NCI-H1092 (cell line): ENCODE measurements at places on chromosomes 5 and 9.

- DNase-seq, result no peak
Observed at GRCh38 chr9:94553029-94553938, 1.6 kb upstream of the PCAT7 start.

DNA sequence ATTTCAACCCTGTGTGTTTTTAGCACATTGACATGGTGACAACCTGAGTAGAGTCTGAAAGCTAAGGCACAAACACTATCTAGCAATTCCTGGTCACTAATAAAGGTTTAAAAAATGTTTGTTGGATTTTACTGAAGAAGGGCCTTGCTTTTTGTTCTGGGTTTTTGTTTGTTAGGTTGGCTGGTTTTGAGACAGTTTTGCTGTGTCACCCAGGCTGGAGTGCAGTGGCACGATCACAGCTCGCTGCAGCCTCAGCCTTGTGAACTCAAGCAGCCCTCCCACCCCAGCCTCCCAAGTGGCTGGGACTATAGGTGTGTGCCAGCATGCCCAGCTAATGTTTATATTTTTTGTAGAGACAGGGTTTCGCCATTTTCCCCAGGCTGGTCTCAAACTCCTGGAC, 39.0 kb downstream of the PRKACG start:
- DNase-seq, result no peak

- DNase-seq, result no peak
Observed at GRCh38 chr9:95078939-95079338, 238.6 kb downstream of the FANCC start.

- DNase-seq, result no peak
Observed at GRCh38 chr5:97528941-97529340, 345.9 kb upstream of the RIOK2 start.

GRCh38 chr9:113151696-113152630, 1.2 kb downstream of the SLC31A2 start:
- no peak for DNase-seq

DNA sequence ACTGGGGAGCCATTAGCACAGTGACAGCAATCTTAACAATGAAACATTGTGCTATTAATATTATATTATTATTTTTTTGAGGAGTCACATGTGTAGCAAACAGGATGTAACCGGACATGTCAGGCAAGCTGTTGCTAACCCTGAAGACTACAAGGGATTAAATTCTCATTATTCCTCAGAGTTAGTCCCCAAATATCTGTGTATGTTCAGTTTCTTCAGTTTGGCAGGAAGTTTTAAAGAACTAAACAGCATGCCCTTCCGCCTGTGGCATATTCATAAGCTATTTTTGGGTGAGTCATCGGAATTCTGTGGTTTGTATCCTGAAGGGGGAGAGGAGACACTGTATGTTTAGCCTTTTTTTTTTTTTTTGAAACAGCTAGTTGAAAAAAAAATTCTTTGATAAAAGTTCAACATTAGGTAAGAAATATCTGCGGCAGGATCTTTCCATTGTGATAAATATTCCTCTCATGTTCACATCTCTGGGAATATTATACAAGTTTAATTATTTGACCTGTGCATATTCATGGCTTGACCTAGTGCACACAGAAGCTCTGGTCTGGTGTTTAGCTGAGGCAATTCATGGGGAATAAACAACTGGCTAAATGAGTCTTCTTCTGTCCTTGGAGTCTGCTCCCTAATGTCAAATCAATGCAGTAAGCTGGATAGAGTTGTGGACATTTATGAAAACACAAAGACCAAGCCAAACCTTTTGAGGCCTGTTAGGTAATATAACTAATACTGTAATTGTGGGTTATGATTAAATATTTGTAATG, 202.7 kb upstream of the CDKN2B start:
- DNase-seq, result no peak

GRCh38 chr5:50667653-50668595, 1.5 kb downstream of the PARP8 start:
- peak; percentile 36 for DNase-seq

DNA sequence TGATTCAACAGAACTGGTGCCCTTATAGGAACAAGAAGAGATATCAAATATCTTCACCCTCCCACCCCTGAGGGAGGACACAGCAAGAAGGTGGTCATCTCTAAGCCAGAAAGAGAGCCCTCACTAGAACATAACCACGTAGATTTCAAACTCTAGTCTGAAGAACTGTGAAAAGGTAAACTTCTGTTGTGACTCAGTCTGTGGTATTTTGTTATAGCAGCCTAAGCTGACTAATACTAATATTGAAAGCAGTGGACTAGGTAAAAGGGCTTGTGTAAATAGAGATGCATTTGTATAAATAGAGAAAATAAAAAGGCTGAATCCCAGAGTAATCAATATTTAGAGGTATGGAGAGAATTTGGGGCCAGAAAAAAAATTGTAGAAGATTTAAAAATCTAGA, 157.6 kb upstream of the CCNH start:
- DNase-seq, result no peak

DNA sequence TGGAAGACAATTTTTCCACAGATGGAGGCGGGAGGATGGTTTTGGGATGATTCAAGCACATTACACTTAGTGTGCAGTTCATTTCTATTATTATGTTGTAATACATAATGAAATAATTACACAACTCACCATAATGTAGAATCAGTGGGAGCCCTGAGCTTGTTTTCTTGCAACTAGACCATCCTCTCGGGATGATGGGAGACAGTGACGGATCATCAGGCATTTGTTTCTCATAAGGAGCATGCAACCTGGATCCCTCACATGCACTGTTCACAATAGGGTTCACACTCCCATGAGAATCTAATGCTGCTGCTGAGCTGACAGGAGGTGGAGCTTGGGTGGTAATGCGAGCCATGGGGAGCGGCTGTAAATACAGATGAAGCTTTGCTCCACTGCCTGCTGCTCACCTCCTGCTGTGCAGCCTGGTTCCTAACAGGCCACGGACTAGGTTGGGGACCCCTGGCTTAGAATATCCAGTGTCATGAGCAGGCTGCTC, 1.6 kb downstream of the STKLD1 start:
- no peak for DNase-seq

GRCh38 chr5:96957254-96958049, 21.6 kb downstream of the LNPEP start:
- no peak for DNase-seq

GRCh38 chr5:15904899-15905830, 274.4 kb downstream of the MARCHF11 start:
- no peak for DNase-seq

- DNase-seq, result no peak
Observed at GRCh38 chr5:138918686-138919085, 43.6 kb upstream of the LRRTM2 start.

GRCh38 chr5:33439905-33440481, 772 bp upstream of the TARS1 start:
- no peak for DNase-seq

- DNase-seq, result no peak
Observed at GRCh38 chr5:146336197-146336596, 2.4 kb upstream of the POU4F3 start.

- DNase-seq, result no peak
Observed at GRCh38 chr9:111945216-111945615, 48.6 kb downstream of the UGCG start.

- DNase-seq, result no peak
Observed at GRCh38 chr9:14107977-14108376, 206.0 kb downstream of the NFIB start.

DNA sequence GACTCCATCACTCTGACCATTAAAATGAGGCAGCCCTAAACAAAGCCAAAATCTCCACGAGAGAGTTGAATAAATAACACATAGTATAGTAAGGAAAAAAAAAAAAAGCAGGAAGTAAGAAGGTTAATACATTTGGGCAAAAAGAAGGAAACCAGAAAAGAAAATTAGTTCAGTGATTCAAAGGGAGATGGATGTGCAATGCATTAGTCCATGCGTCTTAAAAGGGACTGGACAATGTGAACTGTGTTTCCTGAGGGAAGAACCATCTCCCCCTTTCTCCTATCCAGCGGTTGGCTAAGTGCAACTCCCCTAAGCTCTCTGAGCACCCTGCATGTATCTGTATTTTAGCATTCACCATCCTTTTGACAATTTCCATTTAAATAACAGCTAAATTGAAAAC, 1.4 kb downstream of the ANKRA2 start:
- no peak for DNase-seq

- no peak for DNase-seq
Observed at GRCh38 chr5:15384176-15384575, 115.8 kb upstream of the FBXL7 start.

DNA sequence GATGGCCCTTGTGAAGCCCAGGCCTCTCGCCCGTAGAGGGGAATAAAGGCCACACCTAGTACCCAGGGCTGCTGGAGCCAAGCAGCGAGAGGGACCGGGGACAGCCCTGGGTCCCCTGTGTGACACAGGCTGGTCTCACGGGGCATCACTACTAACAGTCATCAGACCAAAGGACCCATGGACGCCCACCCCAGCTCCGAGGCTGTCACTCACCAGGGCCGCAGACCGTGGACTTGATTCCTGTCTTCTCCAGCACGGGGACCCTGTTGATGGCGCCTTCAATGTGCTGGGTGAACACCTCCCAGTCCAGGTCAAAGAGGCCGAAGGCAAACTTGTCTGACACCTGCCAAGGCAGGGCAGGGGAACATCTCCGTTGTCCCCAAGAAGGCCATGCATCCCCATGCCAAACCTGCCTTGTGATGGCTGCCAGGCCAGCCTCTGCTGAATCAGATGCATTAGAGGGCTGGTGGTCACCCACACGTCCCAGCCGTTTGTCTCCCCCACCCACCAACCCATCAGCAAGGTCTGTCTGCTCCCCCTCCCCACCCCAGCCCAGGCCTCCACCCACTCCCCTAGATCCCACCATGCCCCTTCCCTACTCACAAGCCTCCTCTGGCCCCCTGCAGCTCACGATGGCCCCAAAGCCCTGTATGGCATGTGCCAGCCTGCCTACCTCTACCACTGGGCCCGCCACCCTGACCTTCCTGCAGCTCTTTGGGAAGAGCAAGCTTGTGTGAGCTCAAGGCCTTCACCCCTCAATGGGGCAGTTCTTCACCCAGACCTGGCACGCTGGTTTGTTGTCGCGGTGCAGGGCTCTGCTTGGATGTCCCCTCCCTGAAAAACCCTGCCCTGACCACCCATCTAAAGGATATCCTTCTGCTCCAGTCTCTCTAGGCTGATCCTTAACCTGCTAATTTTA, 20.8 kb downstream of the SARDH start:
- DNase-seq, result no peak

DNA sequence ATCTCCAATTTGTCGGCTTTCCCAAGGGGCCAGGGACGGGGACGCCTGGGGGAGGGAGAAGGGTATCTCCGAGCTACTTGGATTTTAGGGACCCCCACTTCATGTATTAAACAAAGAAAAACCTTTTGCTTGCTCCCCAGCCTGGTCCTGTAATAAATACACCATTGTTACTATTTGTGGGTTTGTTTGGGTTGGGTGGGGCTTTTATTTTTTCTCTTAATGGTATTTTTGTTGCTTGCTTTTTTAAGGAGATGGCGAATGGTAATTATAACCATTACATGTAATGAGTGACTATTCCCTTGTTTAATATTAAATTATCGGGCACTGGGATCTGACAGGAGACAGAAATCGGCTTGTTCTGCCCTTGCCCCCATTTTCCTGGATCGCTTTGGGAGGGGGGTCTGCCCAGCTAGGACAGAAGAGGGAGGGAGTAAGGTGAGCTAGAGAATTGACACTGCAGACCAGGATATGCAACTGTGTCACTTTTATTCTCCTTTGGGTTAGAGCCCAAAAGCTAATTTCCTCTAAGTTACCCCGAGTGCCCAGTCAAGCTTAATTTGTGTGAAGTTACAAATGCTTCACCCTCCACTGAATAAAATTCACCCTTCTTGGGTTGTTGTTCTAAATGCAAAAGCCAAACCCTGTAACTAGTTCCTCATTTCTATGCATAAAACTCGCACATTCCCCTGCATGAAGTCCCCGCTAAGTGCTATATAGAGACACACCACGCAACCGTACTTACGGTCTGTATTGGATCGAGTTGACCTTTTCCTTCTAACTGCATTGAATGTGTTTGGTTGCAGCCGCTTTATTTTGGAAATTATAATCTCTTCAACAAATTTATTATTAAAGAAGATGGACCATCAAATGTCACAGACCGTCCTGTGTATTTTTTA, 1.6 kb upstream of the ZNF608 start:
- no peak for DNase-seq

DNA sequence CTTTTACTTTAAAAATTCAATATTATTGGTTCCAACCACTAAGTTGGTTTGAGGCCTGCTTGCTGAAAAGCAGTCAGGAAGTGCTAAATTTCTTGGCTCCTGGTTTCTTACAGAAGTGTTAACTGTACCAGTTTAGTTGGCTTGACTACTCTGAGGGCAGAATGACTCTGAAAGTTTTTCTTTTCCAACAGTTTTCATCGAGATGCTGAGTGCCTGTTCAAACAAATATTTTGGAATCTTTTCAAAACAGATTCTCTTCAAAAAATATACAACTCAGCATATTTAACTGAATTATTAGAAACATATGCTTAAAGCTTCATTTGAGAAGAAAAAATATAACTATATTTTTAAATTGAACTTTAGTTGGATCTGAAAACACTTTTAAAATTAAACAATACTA, 37.0 kb downstream of the SLC38A9 start:
- DNase-seq, result no peak

- no peak for DNase-seq
Observed at GRCh38 chr9:32344551-32345182, 39.8 kb upstream of the ACO1 start.

GRCh38 chr5:156560002-156560401, 233.0 kb downstream of the SGCD start:
- no peak for DNase-seq

DNA sequence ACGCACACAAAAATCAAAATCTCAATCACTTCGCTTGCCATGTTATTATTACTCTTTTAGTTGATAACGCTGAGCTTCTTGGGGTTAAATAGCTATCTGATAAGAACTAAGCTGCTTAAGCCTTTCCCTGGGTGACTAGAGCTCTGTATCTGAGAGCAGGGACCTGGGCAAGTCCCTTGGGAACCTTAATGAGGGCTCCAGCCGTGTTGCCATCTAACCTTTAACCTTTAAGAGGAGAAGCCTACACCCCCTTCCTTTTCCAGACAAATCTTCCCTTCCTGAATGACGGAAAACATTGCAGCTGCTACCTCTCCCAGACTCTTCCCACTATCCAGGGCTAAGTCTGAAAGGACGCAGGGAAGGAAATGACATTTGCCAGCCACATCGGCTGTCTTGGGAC, 216.5 kb upstream of the RAI14 start:
- DNase-seq, result no peak

GRCh38 chr9:133705576-133705975, 32.6 kb downstream of the SARDH start:
- DNase-seq, result no peak

GRCh38 chr9:127885508-127886281, 8.2 kb upstream of the AK1 start:
- DNase-seq, result no peak

GRCh38 chr5:150130493-150130922, 25.1 kb downstream of the PDGFRB start:
- DNase-seq, result no peak

GRCh38 chr5:43034591-43034968, 5.5 kb downstream of the ANXA2R start:
- no peak for DNase-seq
